Suprapubic skin (tissue), 4 donors: ENCODE measurements at places on chromosomes 11 and 22.

GRCh38 chr22:47031628-47031915 lies 269.1 kb downstream of the TBC1D22A start:
- DNase-seq: no peak

DNA sequence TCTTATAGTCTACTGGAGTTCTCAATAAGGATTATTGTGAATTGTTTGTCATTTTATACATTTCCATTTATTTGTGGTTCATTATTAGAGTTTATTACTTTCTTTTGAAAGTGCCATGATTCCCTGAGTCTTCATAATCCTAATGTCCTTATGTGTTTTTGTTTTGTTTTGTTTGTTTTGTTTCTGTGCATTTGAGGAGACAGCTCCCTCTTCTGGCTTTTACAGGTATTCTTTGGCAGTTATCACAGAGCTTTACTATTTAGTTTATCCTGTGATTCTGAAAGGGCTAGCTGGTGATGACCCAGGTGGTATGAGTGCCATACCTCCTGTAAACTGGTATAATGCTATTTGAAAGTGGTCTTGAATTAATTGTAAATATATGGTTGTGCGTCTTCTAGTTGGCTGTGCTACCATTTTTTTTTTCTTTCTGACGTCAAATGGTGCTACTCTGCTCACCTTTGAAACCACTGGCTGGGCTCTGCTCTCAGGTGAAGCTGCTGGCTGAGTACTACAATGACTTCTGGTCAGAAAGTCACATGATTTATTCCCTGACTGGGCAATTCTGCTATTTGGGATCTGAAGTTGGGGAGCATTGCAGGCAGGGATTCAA lies 751.2 kb downstream of the JRKL start:
- DNase-seq: no peak

DNA sequence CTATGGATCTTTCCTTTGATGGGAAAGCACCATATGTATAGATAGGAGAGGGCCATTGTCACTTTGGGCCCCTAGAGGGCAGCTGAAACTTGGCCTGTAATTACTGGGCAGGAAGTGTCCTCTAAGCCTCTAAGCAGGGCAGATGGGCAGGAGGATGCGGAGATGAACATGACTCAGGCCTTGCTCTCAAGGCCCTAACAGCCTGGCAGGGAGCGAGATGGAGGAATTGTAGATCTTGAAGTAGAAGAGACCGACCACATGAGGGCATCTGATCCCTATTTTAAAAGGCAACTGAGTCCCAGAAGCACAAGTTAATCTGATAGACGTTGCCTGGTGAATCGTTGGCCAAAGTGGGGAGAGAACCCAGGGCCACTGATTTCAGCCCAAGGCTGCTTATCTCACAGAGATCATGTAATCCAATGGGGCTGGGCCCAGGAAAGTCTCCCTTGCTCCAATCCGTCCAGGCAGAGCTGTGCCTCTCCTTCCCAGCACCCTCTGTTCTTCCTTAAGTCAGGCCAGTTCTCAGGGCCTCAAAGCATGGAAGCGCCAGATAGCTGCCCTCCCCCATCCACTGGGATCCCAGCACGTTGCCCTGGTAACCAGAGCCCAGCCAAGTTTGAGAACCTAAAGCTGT lies 2.5 kb upstream of the SEPTIN3 start:
- no peak for DNase-seq

GRCh38 chr22:22380098-22381030 lies 128.2 kb downstream of the ZNF280B start:
- DNase-seq: no peak

- no peak for DNase-seq
These were observed 1328.7 kb upstream of the RAG2 start for GRCh38 chr11:37926772-37927171.
